ENCODE measurements at places on chromosomes 3 and 15. TPM values are rescaled to one million over a fixed set of nuclear protein-coding genes. Genes with fewer than 3 reads are reported as not detected.

SNX22 gene
- 1.8 TPM for total RNA-seq

SLC26A6 gene
- total RNA-seq: 26.5 TPM

GRCh38 chr3:125059488-125060245 lies 3.9 kb upstream of the HEG1 start:
- no peak overlapping the region for H3K4me3 ChIP-seq
- no peaks in the 10 kb centered on the region for H3K36me3 ChIP-seq
- no peaks in the 10 kb centered on the region for H3K4me1 ChIP-seq
- peaks cover 30% of the 10 kb centered on the region for H3K27me3 ChIP-seq
- no peak for DNase-seq

GRCh38 chr15:53535886-53536285 lies 223.6 kb downstream of the WDR72 start:
- no peak for DNase-seq
- H3K4me3 ChIP-seq: no peak overlapping the region
- H3K27ac ChIP-seq: no peak overlapping the region
- H3K4me1 ChIP-seq: no peaks in the 10 kb centered on the region
- H3K36me3 ChIP-seq: no peaks in the 10 kb centered on the region
- H3K27me3 ChIP-seq: no peaks in the 10 kb centered on the region

DNA sequence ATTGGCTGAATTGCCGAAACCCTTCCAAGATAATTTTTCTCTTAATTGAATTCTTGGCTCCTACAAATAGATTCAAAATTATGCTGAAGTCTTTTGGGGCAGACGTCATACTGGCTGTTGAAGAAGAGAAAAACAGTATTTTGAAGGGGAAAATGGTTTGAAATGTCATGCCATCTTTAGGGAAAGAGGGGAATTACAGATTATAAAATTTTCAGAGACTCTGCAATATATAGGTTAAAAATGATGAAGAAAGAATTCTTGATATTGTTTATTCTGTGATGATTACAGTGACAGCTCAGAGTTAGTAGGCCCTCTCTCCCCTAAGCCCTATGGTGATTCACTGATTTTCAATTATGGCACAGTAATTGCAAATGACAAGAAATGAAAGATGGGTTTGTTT lies 86.1 kb downstream of the CGNL1 start:
- no peaks in the 10 kb centered on the region for H3K4me1 ChIP-seq
- no peak for DNase-seq
- no peak overlapping the region for H3K27ac ChIP-seq
- no peaks in the 10 kb centered on the region for H3K36me3 ChIP-seq
- peaks cover 18% of the 10 kb centered on the region for H3K27me3 ChIP-seq
- H3K4me3 ChIP-seq: no peak overlapping the region

GRCh38 chr15:99427668-99428361 lies 138.0 kb upstream of the MEF2A start:
- H3K36me3 ChIP-seq: no peaks in the 10 kb centered on the region
- H3K27ac ChIP-seq: no peak overlapping the region
- no peaks in the 10 kb centered on the region for H3K4me1 ChIP-seq
- peaks cover 70% of the 10 kb centered on the region for H3K27me3 ChIP-seq
- DNase-seq: no peak

GRCh38 chr15:66387163-66388042 lies 691 bp downstream of the MAP2K1 start:
- no peaks in the 10 kb centered on the region for H3K27me3 ChIP-seq
- H3K4me3 ChIP-seq: peak overlapping the region; percentile 86
- DNase-seq: peak; percentile 48
- H3K27ac ChIP-seq: peak overlapping the region; percentile 75
- peaks cover 26% of the 10 kb centered on the region for H3K36me3 ChIP-seq

- no peak overlapping the region for H3K27ac ChIP-seq
- H3K4me3 ChIP-seq: no peak overlapping the region
- no peak for DNase-seq
- H3K36me3 ChIP-seq: no peaks in the 10 kb centered on the region
- H3K27me3 ChIP-seq: peaks cover 4% of the 10 kb centered on the region
These were observed 22.8 kb downstream of the OXSM start for GRCh38 chr3:25812644-25813043.

All from K562 (cell line).